Lung (tissue), 17 donors: ENCODE measurements at places on chromosomes 2 and 18. TPM values are rescaled to one million over a fixed set of nuclear protein-coding genes. Genes with fewer than 3 reads are reported as not detected.

DNA sequence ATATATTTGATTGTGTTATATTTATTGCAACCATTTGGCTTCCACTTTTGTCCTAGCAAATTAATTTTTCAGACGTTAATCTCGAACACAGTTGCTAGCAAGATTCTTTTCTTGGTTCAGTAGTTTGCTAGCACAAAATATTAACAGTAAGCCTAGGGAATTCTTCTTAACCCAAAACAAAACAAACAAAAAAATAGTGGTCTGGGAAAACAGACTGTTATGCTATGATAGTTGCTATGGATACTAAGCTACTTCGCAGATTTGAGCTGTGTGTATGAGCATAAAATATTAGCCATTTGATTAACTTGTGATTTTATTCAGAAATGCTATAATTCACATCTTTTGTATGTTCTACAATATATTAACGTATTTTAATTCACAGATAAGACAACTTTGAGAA is 541.5 kb upstream of the NETO1 start:
- H3K4me3 ChIP-seq, result no peak overlapping the region
- H3K4me1 ChIP-seq, result no peaks in the 10 kb centered on the region
- H3K27me3 ChIP-seq, result no peaks in the 10 kb centered on the region
- H3K36me3 ChIP-seq, result no peaks in the 10 kb centered on the region
- DNase-seq, result no peak

DNA sequence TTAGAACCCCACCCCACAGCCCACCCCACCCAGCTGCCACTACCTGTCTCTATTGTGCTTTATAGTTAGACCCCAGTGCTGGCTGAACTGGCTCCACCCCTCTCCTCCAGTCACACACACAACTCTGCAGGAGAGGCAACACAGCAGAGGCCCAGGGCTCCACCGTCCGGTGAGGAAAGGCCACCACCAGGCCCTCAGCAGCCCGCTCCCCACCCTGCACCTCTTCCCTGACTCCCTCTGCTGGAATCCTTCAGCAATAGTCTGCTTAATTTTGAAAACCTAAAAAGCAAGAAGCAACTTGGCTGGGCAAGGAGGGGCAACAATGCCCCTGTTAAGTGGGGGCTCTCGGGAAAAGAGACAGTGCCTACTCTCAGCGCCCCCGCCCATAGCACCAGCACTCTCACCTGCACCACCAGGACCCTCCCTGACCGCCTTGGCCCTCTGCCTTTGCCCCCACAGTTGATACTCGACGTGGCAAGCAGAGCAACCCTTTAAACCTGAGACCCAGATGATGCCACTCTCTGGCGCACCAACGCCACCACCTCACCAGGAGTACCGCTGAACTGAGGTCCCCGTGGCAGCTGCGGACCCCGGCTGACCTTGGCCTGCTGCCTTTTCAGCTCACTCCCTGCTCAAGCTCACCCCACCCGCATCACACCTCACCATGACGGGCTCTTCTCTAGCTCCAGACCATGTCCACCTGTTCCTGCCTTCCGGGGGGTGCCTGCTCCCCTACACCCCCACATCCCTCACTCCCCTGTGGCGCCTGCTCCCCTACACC is 45.7 kb downstream of the NDUFA10 start:
- H3K27ac ChIP-seq, result no peak overlapping the region
- H3K27me3 ChIP-seq, result no peaks in the 10 kb centered on the region
- no peak overlapping the region for H3K4me3 ChIP-seq

GRCh38 chr18:63579616-63580015 is 7.5 kb upstream of the SERPINB13 start:
- no peak for DNase-seq
- no peaks in the 10 kb centered on the region for H3K36me3 ChIP-seq
- no peak overlapping the region for H3K4me3 ChIP-seq

GRCh38 chr2:214574084-214574781 is 163.4 kb downstream of the VWC2L start:
- no peak overlapping the region for H3K27ac ChIP-seq
- H3K36me3 ChIP-seq, result no peaks in the 10 kb centered on the region
- H3K4me3 ChIP-seq, result no peak overlapping the region
- DNase-seq, result no peak
- no peaks in the 10 kb centered on the region for H3K4me1 ChIP-seq
- no peaks in the 10 kb centered on the region for H3K27me3 ChIP-seq

The HOXD8 gene
- total RNA-seq, result 1.2 TPM

The PCGF1 gene
- total RNA-seq, result 35.5 TPM

GRCh38 chr18:80181642-80182461 is 65.5 kb downstream of the PARD6G start:
- H3K4me3 ChIP-seq, result no peak overlapping the region
- no peaks in the 10 kb centered on the region for H3K36me3 ChIP-seq
- H3K4me1 ChIP-seq, result peaks cover 2% of the 10 kb centered on the region
- DNase-seq, result no peak
- H3K27me3 ChIP-seq, result no peaks in the 10 kb centered on the region

The COLEC11 gene
- 2.0 TPM for total RNA-seq

The PUM2 gene
- 145 TPM for total RNA-seq

DNA sequence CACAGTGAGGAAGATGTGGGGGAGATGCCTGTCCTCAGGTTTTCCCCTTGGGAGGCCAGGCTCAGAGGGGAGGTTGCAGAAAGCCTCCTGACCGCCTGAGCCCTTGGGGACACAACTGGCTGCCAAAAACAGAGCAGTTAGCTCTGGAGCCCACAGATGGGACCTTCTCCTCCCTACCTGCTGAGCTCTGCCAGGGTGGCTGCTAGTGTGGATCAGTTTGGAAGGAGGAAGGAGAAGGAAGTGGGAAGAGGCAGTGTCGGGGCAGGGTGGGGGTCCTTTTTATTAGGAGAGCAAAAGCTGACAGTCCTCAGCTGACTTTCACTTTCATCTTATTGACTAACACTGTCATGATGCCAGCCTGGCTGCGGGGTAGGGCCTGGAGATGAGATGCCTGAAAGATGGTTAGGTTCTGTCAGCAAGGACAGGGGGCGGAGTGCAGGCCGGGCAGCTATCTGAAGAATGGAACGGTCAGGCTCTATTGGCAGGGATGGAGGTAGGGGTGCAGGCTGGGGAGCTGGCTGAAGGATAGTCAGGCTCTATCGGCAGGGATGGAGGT is 188.5 kb upstream of the HDAC4 start:
- H3K4me3 ChIP-seq, result no peak overlapping the region
- H3K36me3 ChIP-seq, result no peaks in the 10 kb centered on the region
- DNase-seq, result no peak
- H3K27me3 ChIP-seq, result no peaks in the 10 kb centered on the region

GRCh38 chr2:24359129-24360049 is 947 bp downstream of the ITSN2 start:
- no peaks in the 10 kb centered on the region for H3K36me3 ChIP-seq
- peak overlapping the region; percentile 100 for H3K4me3 ChIP-seq
- no peaks in the 10 kb centered on the region for H3K27me3 ChIP-seq
- H3K27ac ChIP-seq, result peak overlapping the region; percentile 96
- peak; percentile 22 for DNase-seq

The MGAT4A gene
- total RNA-seq, result 43.7 TPM

The MRPL19 gene
- 41.7 TPM for total RNA-seq

- no peaks in the 10 kb centered on the region for H3K36me3 ChIP-seq
- no peaks in the 10 kb centered on the region for H3K27me3 ChIP-seq
- H3K4me1 ChIP-seq, result no peaks in the 10 kb centered on the region
- no peak for DNase-seq
- peak overlapping the region; percentile 84 for H3K27ac ChIP-seq
These were observed 18.8 kb upstream of the MRPL33 start for GRCh38 chr2:27752551-27753237.
